Putamen (tissue), 1 donor: ENCODE measurements at places on chromosomes 16 and 17.
A peak's percentile ranks its signal among the peaks of the same experiment; 100 is the strongest.

DNA sequence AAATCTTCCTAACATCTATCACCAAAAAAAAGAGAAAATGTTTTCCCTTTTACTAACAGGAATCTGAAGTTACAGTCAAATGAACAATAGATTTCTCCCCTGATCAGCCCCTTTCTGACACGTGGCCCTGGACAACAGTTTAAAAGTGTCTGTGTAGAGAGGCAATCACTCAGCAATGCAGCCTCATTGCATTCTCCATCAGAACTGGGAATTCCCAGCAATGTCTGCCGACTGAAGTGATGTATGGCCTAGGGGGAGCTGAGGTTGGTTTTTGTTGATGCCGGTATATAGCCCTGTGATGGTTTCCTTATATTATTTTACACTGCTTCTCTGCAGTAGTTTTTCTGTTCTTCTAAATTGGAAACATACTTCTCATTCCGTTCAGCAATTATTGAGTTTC is 904.3 kb upstream of the CDH8 start:
- no peak for DNase-seq

DNA sequence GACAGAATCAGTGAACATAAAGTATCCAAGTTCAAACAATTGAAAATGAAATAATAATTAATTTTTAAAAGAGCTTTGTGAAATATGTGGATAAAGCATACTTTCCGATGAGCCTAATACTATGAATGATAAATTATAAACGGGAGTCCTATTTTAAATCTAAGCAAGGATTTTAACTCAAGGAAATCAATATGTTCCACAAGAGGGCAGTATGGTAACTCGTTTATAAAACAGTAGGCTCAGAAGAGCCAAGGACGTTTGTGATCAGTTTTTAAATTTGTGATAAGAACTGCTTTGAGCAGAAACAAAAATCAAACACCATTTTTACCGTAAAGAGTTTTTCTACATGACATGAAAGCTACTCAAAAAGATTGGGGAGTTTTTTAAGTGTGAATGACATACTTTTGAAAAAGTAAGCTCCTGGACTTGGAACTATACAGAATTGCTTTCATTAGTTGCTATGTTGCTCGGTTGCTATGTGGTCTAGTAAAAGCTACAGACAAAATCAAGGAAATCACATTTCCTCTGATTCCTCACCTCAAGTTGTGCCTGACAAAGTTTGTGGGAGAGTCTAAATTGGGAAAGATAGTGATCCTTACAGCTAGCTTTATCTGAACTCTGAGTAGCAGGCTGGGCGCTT is 11.8 kb upstream of the TEKT1 start:
- DNase-seq, result peak; percentile 27

- DNase-seq, result no peak
These were observed 35.3 kb upstream of the RAI1 start for GRCh38 chr17:17645961-17646360.

DNA sequence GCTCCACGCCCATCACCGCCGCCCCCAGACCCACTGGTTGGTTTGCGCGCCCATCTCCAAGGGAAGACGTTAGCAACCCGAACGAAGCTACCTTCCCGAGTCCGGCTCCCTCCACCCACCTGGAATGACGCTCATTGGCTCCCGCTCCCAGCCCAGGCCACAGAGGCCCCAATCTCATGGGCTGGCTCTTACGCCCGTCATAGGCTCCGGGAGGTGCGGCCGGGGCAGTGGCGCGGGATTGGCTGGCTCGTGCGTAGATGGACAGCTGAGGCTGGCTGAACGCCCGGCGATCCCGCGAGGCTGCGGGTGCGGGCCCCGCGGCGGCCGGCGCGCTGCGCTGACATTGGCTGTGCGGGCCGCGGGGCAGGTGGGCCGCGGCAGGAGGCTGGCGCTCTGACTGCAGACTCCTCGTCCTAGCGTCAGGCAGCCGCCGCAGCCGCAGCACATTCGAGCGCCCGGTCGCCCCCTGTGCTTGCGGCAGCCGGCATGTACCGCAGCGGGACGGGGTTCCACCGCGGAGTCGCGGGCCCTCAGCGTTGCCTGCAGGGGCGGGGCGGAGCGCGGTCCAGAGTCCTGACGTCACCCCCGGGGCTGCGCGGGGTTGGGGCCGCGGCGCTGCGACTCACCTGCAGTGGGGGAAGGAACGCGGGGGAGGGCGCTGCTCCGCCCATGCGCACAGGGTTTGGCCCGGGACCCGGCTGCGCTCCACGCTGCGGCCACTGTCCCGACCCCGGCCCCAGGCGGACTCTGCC is 453 bp upstream of the MYH10 start:
- peak; percentile 99 for DNase-seq

GRCh38 chr16:75216127-75216526 is 2.7 kb upstream of the CTRB1 start:
- no peak for DNase-seq

DNA sequence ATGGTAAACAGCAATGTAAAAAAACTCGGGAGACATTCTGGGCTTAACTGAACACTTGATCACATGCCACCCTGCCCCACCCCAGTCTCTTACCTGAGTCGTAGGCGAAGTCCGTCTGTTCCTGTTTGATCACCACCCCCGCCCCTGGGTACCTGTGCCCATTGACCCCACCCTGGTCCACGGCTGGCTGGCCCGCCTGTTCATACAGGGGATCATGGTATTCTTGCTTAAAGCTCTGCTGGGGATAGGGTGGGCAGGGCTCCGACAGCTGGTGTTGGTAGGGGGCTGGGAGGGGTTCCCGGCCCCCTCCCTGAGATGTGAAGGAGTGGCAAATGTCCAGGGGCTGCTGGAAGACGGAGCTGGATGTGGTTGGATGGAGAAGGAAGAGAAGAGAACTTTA is 13.6 kb downstream of the ETV4 start:
- no peak for DNase-seq

GRCh38 chr17:15271741-15272140 is 6.6 kb upstream of the PMP22 start:
- no peak for DNase-seq

DNA sequence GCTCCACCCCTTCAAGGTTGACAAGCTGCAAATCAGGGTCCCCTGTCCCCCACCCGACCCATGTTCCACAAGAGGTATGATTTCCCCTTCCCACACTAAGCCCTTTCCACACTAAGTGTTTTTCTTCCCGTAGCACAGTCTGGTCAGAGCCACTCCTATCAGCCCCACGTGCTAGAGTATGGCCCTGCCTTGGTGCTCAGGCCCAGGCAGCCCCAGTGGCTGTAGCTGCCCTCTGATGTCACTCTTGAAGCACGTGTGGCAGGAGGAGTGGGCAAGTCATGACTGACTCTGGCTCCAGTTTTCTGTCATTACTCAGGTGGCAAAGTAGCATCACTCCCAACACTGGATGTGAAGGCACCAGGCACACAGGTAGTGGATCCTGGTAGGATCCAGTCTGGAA is 35.4 kb upstream of the ERN1 start:
- no peak for DNase-seq

DNA sequence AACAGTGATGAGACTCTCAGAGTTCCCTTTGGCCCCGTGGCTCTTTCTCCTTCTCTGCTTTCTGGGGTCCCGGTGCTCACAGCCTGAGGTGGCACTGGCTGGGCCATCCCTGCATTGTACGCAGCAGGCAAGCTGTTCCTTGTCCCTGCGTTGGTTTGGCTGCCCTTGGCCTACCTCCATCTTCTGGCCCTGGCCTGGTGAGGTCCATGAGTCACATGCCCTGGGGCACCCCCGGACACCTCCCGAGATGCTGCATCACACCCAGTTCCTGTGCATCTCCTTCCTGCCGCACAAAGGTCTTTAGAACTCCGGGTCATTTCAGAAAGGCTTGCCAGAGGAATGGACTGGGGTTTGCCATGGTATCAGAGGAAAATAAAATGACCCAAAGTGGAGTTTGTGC is 9.5 kb downstream of the SULT1A2 start:
- DNase-seq, result no peak

DNA sequence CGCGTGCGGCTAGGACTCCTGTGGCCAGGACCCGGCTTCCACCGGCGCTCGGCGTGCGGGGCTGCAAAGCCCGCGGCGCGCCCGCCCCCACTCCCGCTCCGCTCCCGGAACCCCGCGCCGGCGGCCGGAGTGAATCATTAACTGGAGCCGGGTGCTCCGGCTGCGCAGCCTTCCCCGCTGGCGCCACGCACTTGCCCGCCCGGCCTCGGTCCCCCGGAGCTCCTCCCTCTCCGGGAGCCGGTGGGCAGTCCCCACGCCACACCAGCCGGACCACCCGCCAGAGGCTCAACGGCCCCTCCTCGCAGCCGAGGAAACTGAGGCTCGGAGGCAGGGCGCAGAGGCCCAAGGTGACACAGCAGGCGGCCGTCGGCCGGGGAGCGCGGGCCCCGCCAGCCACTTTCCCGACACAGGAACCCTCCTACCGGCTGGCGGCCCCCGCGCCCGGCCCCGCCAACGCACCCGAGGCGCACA is 580 bp downstream of the BCAR1 start:
- DNase-seq, result no peak

DNA sequence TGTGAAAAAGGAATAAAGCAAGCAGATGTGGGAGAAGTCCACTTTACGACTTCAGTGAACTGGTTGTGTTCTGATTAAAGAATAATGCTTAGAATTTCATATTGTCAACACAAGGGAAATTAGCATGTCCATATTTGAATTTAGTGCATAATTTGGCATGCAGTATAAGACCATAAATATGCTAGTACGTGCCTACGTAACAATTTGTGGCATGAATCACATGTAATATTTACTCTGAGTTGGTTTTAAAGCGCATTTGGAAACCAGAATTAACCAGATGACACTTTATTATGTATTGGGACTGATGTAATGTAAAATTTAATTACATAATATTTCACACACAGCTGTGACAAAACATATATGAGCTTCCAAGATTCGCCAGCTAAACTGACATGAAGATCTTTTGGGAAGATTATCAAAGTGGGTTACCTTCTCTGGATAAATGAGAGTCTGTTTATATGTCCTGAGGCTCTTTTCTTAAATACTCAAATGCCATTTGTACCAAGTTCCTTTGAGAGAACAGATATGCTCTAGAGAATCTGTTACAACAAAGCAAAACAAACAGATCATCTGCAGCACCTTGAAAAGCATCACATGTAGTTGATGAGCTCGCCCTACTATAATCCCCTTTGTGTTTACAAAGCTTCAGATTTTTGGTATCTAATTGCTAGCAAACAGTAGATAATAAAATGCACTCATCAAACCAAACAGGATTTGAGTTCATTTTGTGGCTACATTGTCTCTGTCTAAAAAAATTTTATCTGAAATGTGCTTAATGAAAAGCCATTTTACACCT is 1468.6 kb downstream of the CDH11 start:
- DNase-seq, result no peak

DNA sequence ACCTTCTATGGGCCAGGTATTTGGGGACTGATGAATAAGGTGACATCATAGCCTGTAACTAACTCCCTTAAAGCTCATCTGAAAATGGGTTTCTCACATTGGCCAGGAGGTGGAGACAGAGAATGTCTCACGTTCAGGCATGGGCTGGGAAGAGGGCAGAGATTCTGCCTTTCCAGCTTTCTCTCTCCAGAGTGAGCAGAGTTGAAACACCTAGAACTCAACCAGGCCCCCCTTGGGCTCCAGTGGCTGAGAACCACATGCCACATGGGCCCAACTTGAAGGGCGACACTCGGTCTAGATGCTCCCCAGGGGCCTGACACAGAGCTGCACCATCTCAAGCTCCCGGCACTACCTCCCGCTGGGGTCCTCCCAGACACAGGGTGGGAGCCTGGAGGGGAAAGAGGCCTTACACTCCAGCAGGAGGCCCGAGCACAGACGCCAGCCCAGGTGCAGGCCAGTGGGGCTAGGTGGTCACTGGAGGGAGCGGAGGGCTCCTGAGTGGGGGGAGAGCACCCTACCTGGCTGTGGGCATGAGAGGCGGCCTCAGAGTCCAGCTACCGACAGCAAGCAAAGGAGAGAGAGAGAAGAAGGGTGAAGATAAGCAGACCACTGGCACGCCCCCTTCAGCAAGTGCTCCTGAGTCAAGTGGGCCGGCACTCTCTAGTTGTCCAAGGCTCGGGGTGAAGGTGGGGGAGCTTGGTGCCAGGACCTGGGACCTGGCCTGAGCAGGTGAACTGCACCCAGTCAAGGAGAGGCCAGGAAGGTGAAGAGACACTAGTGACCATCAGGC is 55.9 kb downstream of the MYO18A start:
- no peak for DNase-seq

- DNase-seq, result no peak
These were observed 43.5 kb downstream of the COG7 start for GRCh38 chr16:23409522-23409921.

- no peak for DNase-seq
These were observed 4.3 kb downstream of the TSR3 start for GRCh38 chr16:1347286-1347855.

DNA sequence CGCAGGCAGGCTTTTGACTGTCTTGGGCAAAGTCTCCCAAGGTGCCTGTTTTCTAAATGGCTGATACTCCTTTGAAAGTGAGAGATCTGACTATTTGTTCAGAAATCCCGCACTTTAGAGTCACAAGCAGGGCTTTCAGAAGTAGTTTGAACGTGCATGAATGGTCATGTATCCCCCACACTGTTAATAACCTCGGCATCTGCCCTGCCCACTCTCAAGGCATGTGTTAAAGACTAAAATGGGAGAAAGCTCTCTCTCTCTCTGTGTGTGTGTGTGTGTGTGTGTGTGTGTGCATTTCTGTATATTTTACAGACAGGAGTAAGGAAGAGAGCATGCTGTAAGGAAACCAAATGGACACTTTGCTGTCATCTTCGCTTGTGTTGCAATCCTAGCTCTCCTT is 163.7 kb downstream of the MAF start:
- no peak for DNase-seq

- DNase-seq, result no peak
These were observed 1.2 kb downstream of the ATMIN start for GRCh38 chr16:81036751-81037350.
